Hematopoietic multipotent progenitor cell (in vitro differentiated cells): ENCODE measurements at places on chromosomes 7 and 10. TPM values are rescaled to one million over a fixed set of nuclear protein-coding genes. Genes with fewer than 3 reads are reported as not detected.
A peak's percentile ranks its signal among the peaks of the same experiment; 100 is the strongest.

SYCE1 gene
- not detected for total RNA-seq

SORBS1 gene
- total RNA-seq, result 3.5 TPM

- no peak for DNase-seq
Measured at GRCh38 chr7:131904760-131905327, 348.4 kb upstream of the PODXL start.

- DNase-seq, result no peak
Measured at GRCh38 chr10:34996843-34997242, 93.3 kb downstream of the CUL2 start.

- DNase-seq, result peak; percentile 39
Measured at GRCh38 chr7:105268511-105269392, 120.0 kb downstream of the SRPK2 start.

DNA sequence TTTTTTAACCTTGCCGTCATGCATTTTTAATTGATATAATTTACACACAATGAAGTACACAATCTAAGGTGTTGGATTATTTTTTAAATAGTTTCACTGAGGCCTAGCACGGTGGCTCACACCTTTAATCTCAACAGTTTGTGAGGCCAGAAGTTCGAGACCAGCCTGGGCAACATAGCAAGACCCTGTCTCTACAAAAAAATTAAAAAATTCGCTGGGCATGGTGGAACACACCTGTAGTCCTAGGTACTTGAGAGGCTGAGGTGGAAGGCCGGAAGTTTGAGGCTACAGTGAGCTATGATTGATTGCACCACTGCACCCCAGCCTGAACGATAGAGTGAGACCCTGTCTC, 92.8 kb upstream of the OIT3 start:
- no peak for DNase-seq

GRCh38 chr10:43901744-43902504, 253.2 kb upstream of the ZNF32 start:
- no peak for DNase-seq

DNA sequence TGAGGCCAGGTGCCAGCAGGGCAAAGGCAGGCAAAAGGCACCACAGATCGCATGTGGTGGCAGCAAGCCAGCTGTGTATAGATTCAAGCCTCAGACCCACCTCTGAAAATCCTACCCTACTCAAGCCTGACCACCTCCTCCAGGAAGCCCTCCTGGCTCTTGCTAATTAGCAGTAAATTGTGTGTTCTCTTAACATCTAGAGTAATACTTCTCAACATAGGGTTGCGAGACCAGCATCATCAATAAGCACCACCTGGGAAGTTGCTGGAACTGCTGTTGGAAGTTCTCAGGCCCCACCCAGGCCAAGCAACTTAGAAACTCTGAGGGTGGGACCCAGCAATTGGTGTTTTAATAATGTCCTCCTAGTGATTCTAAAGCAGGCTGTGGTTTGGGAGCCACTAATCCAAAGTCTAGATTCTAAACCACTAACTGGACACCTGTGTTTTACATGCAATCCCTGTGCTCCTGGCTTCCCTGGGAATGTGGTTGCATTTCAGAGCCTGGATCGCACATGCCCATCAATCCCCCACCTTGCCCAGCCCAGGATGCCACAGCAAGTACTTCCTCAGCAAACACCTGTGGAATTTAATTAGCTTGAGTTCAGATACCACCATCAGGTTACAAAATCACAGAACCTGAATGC, 46.2 kb downstream of the KCNMA1 start:
- DNase-seq, result no peak
